Erythroblast (primary cell): ENCODE measurements at places on chromosomes 12 and 14.

DNA sequence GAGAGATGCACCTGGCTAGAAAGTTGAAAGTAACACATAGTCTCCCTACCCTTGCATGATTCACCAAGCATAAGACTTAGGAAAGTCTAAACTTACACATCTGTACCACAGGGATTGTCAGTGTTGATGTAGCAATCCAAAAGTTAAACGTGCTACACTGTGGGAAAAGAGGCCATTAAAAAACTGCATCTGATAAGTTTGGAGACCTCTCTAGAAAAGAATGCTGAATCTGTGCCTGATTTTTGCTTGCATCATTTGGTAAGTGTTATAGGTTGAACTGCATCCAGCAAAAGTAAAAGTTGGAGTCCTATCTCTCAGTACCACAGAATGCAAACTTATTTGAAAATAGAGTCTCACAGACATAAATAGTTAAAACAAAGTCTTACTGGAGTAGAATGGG lies 126.6 kb downstream of the SLC6A15 start:
- no peak for DNase-seq

DNA sequence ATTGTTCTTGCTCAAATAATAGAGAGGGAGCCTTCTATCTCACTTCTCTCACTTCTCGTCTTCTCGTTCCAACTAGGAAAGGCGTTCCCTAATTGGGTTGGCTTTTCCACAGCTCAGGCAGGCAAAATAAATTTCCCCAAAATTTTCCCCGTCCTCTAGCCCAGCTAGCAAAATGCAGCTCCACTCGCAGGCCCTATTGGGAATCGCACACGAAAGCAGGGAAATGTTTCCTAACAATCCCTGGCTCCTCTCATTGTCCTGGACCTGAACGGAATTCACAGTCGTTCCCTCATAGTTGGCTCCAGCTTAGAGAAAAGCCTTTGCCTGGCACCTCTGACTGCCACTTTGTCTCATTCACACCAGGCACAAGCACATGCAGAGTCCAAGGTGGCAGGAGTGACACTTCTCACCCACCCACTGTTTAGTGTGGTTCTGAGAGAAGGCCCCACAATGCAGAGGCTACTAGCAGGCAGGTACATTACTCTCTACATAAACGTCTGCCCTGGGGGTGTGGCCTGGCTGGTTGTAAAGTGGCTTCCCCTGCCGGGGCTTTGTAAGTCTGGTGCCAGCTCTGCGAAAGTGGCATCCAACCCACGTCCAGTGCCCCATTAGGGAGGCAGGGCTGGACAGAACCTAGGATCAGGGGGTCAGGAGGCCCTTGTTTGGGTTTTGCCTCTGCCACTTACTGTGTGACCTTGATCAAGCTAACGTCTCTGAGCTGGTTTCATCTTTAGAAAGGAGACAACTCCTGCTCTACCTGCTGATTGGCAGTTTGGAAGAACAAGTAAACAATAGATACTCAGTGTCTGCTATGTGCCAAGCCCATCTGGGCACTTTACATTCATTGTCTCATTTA lies 4.2 kb downstream of the SERPINA10 start:
- DNase-seq, result no peak

- no peak for DNase-seq
Observed at GRCh38 chr14:79730196-79730595, 481.1 kb downstream of the DIO2 start.

DNA sequence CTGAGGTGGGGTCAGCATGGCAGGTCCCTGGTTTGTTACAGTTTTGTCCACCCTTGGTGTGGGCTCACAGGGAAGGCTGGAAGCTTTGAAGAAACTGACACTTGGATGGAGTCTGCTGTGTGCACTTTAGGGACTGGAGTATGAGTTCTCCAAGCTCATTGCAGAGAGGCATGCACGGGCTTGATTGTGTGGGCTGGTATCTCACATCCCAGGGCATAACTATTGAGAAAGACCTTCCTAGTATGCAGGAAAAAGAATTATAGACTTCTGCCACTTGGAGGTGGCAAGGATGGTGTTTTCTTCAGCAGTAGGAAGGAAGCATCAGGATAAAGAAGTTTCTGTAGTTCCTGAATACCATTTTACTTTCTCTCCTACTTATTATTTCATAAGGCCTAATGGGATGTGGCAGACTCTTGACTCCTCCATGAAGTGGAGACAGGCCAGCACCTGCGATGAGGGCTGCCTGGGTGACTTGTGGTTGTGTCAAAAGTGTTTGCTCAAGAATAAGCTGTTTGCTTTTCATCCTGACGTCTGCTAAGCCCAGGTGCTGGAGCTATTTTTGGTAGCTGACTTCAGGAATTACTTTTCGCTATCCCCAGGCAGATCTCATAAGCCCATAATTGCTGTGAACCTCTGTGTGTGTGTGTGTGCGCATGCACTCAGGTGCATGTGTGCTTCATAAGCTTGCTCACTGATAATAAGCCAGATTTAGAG lies 125.8 kb downstream of the KTN1 start:
- DNase-seq, result no peak

- DNase-seq, result no peak
Observed at GRCh38 chr14:101474563-101475455, 86.5 kb upstream of the DIO3 start.

DNA sequence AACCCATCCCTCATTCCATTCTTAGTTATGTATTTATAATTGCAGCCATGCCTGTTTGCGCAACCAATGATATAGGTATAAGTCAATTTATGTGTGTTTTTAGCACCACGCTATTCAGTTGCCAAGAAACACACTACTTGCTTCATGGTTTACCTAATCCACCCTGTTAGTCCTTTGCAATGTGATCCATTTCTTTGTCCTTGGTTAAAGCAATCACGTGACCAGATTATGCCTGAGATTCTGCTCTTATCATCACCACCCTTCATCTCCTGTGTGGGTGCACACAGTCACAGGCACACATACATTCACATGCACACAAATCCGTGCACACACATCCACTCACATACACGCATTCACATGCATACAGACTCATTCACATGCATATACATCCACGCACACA lies 52.3 kb upstream of the KCNA5 start:
- DNase-seq, result no peak

DNA sequence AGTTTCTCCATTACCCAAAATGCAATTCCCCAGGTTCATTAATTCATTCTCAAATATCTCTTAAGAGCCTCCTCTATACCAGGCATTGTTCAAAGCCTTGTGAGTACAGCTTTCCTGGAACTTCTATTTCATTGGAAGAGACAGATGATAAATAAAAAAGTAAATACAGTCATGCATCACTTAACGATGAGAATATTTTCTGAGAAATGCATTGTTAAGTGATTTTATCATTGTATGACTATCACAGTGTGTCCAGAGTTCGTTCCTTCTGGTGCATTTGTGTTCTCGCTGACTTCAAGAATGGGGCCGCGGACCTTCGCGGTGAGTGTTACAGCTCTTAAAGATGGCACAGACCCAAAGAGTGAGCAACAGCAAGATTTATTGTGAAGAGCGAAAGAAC lies 66.0 kb downstream of the ANO4 start:
- DNase-seq, result no peak

GRCh38 chr14:43244142-43244625 lies 1262.9 kb downstream of the FSCB start:
- DNase-seq, result no peak

- DNase-seq, result no peak
Observed at GRCh38 chr14:69887740-69888657, 8.8 kb downstream of the SMOC1 start.

DNA sequence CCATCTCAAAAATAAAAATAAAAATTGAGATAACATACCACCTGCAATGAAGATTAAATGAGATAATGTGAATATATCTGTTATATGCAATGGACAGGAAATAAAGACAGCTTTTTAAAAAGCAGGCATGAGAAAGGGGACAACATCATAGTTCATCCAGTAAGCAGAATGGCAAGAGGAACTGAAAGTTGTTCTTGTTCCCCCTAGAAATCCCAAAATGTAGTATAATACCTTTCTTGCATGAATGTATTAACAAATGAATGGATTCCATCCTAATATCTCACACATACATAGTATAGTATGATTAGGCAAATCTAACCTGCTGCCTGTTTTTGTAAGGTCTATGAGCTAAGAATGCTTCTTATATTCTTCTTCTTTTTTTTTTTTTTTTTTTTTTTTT lies 31.4 kb downstream of the FGD6 start:
- no peak for DNase-seq

- no peak for DNase-seq
Observed at GRCh38 chr12:98126637-98127335, 388.6 kb upstream of the TMPO start.

DNA sequence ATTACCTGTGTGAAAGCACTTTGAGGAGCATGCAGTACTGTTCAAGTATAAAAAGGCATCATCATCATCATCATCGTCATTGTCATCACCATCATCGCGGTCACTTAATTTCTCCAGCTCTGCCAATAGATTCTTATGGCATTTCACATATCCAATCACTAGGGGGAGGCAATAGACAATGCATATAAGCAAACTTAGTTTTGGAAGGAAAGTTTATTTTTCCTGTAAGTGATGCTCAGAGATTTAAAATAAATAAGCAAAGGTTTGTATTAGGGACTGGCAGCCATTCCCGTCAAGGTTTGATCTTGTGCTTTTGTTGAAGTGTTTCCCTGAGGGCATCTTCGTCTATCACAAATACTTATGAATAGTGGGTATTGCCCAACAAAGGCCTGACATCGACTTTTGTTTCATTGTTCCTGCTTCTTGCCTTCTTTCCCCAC lies 127.4 kb downstream of the KTN1 start:
- DNase-seq, result peak; percentile 24

DNA sequence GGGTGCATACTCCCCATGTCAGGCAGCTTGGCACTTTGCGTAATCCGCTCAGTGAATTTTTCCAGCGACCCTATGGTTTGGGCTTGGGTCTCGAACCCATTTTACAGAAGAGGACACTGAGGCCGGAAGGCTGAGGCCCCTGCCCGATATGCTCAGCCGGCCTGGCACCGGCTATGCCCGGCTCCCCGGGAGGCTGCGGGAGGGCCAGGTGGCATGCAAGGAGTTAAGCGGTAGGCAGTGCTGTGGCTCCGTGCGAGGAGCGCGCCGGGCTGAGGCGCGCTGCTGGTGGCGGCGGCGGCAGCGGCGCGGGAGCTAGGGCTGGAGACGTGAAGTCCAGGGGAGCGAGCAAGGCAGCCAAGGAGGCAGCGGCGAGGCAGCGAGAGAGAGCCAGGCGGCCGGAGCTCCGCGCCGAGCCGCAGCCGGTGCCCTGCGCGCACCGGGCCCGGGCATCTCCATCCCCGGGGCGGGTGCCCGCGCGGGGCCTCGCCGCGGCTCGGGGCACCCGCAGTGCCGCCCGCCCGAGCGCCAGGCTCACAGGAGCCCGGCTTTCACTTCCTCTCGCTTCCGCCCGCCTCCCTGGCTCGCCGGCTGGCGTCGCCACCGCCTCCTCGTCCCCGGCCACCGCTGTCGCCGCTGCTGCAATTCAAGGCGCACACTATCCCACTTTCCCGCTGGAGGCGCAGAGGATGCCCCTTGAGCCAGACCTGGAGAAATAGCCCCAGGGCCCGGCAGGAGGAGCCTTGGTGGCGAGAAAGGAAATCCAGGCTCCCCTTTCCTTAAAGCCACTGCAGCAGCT lies at the start of gene WSCD2:
WSCD2 (plus strand) TSS at position 272 of the 796 bp plus-strand sequence. CDS start 66,545 bp downstream, outside the sequence.
- DNase-seq, result peak; percentile 83

DNA sequence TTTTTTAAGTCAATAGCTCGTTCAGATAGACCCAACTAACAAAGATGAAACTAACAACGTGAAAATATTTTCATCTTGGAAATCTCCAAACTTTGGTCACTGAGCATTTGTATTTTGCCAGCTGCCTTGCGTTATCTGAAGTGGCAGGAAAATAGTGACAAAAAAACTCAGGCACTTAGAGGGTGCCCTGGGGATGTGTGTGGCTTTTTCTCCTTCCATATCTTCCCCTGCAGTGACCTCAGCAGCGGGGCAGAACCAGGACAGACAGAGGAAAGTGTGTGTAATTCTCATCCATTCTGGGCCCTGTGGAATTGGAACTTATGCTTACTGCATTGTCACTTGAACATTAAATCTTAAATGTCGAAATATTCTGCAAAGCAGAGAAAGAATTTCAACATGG lies 152.0 kb downstream of the BCAT1 start:
- peak; percentile 2 for DNase-seq

- peak; percentile 5 for DNase-seq
Observed at GRCh38 chr12:85920324-85920947, 46.3 kb downstream of the NTS start.

- DNase-seq, result peak; percentile 27
Observed at GRCh38 chr14:65070471-65070976, 31.8 kb downstream of the MAX start.

DNA sequence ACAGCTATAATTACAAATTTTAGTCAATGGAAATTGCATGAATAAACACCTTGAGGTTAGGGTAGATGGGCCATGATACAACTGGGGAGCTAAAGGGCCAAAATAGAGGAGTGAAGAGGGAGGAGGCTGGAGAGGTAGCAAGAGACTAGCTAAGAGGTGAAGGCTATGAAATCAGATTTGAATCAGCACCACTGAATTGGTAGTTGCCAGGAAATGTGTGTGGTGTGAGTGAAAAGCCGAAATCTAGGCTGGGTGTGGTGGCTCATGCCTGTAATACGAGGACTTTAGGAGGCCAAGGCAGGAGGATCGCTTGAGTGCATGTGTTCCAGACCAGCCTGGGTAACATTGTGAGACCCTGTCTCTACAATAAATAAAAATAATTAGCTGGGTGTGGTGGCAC lies 22.7 kb downstream of the YY1 start:
- DNase-seq, result no peak

DNA sequence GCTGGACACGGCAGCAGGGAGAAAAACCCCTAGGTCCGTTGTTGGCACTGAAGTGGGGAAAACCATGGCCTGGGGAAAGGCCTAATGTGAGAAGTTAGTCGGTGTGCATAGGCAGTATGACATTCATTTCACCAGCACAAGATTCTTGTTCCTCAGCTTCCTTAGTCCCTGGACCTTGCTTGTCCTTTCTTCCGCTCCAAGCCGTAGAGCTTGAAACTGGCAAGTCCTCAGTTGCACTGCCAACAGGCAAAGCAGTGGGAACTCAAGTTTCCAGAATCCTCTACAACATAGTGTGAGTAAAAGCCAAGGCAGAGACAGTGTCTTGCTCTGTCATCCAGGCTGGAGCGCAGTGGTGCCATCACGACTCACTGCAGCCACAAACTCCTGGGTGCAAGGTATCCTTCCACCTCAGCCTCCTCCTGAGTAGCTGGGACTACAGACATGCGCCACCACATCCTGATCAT lies 138.5 kb upstream of the AMIGO2 start:
- no peak for DNase-seq

DNA sequence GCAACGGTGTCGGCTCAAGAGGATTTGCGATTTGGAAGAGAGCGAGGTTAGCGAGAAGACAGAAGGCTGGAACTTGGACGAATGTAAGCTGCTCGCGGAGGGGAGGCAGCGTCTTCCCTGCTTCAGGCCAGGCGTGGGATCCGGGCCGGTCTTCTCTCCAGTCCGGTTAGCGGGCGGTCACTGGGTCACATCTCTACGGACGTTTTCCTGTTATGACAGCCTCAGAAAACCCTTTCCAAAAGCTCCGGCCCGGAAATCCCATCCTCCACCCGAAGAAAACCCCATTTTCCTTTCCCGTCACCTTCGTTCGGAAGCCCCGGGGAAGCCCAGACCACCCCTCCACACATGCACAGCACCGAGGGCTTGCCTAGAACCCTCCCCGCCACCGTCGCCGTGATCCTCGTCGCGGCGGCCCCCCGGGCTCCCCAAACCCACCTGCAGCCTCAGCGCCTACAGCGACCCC lies 268 bp downstream of the NDUFB1 start:
- peak; percentile 73 for DNase-seq
